ENCODE measurements at places on chromosomes 6 and 20.

DNA sequence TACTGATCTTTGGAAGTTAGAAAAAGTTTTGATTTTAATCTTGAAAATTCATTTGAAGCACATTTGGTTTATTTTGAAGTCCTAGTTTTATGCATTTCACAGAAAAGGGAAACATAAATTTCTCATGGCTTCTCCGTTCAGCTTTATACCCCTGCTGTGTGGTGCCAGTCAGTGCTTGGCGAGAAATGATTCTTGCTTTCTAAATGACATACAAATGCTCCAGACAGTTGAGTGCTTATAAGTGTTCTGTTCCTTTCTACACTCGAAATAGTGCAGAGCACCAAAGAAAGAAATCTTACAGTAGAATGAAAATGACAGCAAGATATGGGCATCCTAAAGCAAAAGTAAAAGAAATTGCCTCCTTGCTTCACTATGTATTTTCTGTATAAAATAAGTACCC lies 9.0 kb upstream of the ZNF292 start:
- no peak for DNase-seq

DNA sequence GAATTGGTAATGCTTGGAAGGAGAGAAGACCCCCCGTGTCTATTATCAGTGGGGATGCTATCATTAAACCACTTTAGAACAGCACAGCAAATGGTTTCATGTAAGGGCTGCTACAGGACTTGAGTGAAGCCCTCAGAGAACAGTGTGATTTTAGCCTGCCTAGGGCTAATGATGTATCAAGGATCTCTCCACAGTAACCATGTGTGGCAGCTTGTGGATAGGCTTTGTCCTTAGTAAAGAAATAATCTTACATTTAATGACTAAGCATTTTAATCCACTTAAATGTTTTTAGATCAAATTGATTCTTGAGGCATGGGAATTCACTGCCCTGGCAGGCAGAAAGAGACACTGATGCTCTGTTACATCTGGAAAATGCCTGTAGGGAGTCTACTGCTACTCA lies 495.1 kb downstream of the NKAIN2 start:
- no peak for DNase-seq

- no peak for DNase-seq
Observed at GRCh38 chr6:38580030-38580429, 59.7 kb downstream of the BTBD9 start.

DNA sequence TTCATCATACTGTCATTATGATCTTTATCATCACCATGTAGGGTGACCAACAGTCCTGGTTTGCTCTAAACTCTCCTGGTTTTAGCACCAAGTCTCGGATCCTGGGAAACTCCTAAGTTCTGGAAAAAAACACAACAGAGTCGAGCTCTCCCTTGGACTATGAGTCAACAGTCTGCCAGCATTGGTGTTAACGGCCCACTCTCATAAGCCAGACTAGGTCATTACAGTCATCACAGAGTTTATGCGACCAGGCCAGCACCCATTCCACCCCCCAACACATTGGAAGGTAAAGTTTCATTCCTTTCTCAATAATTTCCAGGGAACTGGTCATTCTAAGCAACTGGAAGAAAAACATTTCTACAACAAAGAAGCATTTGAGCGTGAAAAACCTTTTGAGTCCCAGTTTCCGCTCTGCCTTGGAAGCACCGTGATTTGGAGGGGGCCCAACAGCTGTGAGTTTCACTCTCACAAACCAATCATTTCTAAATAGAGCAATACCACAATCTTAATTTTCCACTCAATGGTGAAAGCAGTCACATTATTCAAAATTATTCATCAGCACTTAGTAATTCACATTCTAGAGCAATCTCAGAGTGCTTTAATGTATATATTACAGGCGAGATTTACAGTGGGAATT lies 445.0 kb downstream of the CDH26 start:
- no peak for DNase-seq

GRCh38 chr6:165268987-165269386 lies 40.4 kb downstream of the C6orf118 start:
- DNase-seq, result no peak

- DNase-seq, result no peak
Observed at GRCh38 chr20:36113036-36113435, 41.5 kb upstream of the EPB41L1 start.

DNA sequence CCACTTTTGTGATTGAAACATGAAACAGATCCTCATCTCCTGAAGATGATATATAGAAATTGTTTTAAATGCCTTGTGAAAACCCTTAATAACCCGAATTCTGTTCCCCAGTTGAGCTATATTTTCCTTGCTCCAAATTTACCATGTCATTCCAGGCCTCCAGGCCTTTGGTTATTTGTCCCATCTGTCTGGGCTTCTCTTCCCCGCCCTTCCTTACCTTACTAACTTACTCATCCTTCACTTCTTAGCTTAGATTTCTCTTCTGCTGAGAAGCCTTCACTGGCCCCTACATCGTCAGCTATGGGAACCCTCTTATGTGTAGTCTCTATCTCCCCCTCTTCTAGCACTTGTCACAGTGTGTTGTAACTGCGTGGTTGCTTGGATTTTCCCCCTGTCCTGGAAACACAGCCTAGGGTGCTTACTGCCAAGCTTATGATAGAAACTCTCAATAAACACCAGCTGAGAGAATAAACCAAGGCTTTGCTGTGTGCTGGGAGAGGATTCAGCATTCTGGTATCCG lies 68.6 kb downstream of the SGK1 start:
- no peak for DNase-seq

DNA sequence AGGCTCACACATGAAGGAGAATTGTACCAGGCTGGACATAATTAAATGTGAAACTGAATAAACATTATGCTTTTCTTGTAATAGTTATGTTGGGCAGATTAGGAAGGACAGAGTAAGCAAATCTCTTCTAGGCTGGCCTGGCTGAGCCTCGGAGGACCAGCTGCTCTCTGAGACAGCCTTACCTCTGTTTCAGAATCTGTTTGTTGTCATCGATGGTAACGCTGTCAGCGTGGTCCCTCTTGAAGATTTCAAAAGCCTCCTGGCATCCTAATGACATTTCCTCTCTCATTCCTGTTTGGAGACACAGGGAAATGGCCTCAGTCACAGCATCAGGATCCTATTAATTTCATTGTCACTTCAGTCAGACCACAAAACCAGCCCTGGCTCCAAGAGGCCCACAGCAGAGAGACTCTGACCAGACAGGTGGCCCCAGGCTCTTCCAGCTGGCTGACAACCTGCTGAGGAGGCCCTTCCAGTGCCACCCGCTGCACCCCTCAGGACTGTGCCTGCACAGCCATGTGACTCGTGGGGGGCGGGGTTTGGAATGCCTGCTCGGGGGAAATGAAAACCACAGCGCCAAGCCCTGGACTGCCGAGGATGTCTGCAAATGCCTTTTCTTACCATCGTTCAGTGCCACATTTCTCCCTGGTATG lies 108.5 kb upstream of the KCNK16 start:
- no peak for DNase-seq

DNA sequence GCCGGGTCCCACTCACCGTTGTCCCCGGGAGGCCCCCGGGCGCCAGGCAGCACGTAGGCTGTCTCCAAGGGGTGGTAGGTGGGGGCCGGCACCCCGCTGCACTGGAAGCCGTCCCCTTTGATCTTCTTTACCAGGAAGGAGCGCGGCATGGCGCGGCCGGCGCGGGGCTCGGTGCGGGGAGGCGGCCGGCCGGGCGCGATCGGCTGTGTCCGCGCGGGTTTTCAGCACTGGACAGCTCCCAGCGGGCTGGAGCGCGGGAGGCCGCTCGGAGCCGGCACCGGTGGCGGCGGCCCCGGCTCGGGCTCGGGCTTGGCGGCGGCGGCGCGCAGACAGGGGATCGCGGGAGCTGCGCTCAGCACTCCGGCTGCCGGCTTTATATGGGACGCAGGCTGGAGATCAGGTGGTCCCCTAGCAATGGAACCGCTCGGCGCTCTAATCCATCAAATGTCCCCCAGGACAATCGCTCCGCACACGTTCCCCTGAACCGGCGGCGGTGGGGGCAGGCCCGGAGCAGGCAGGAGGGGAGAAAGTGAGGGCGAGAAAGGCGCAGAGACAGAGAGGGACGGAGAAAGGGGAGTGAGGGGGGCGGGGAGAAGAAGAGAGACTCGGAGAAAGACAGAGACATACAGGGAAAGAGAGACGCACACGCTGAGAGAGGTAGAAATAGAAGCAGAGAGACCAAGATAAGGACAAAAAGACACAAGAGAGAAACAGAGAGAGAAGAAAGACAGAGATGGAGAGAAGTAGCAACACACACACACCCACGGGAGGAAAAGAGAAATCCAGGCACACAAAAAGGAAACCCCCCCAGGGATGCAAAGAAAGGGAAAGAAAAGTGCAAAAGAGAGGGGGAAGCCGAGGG lies at the start of gene SCRT2:
Gene SCRT2 (minus strand): TSS at position 350 of the 862 bp plus-strand sequence. CDS start 201 bp downstream, at position 149.
- DNase-seq, result peak; percentile 49

GRCh38 chr20:59723108-59723500 lies 118.8 kb downstream of the PHACTR3 start:
- no peak for DNase-seq

DNA sequence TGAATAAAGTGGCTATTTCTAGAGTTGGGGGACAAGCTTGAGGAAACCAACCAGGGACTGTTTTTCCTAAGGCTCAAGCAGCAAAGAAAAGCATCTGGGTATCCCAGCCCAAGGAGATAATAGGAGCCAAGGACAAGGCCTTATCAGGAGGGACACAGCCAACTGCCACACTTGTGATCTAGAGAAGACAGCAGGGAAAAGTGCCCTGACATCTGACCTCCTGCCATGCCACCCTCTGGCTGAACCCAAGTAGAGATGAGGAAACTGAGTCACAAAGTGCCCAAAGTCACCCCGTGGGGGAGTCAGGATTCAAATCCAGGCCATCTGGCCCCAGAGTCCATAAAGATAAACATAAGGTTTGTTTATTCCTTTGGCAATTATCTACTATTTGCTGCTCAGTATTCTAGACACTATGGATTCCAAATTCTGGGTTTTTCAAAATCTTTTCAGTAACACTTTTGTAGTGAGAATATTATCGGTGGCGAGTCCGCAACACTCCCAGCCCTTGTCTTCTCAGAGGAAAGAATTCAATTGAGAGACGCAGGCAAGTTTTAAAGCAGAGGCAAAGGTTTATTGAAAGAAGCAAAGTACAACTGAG lies 3.5 kb upstream of the LBP start:
- no peak for DNase-seq

GRCh38 chr20:44402391-44403193 lies 47.1 kb downstream of the HNF4A start:
- DNase-seq, result no peak

- DNase-seq, result no peak
Observed at GRCh38 chr20:51941503-51941902, 139.2 kb upstream of the SALL4 start.

DNA sequence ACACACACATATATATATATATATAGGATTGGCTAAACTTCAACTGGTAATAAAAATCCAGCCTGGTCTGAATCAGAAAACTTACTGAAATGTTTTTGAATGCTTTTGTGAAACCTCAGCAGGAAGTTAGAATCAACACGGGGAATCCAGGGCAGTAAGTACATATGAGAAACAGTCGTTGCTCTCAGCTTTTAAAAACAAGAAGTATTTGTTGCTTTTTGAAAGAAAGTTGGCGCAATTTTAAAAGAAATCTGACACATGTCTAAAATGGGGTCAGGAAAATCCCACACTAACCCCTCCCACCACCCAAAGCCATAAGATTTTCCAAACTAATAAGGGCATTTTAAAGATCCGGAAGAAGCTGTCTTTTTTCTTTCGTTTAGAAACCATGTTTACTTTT lies 11.5 kb upstream of the CCDC170 start:
- no peak for DNase-seq

DNA sequence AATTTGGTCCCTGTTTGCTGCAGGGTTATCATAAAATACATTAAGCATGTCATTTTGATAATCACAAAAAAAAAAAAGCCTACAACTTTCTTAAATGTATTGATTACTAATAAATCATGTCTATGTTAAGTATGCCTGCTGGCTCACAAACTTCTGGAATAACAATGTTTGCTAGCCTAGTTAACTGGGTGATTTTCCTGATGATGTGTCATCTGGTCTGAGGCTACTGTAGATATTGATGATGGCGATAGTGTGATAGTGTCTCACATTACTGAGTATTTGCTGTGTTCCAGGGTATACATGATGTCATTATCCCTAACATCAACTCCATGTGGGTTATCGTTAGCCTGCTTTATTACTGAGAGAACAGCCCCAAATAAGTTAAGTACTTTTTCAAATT lies 86.2 kb upstream of the VSTM2L start:
- no peak for DNase-seq

DNA sequence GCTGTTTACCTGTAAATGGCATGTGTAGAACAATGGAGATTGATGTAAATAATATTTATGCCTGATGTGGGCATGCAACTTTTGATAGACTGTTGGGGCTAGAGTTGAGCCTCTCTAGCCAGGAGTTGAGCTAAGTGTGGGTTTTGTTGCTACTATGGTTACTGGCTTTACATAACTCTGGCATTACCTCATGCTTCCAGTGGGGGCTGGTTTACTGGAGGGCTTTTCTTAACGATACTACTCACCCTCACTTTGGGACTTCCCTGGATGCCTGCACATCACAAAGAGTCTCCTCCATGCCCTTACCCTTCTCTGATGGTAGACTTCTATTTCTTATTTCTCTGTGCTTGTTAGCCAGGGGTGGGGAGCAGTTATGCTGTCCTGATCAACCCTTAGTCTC lies 524.6 kb upstream of the CDH4 start:
- DNase-seq, result no peak

GRCh38 chr6:28429781-28430180 lies 13.5 kb downstream of the ZSCAN23 start:
- DNase-seq, result no peak

- DNase-seq, result no peak
Observed at GRCh38 chr20:49821870-49822331, 9.3 kb downstream of the SLC9A8 start.

DNA sequence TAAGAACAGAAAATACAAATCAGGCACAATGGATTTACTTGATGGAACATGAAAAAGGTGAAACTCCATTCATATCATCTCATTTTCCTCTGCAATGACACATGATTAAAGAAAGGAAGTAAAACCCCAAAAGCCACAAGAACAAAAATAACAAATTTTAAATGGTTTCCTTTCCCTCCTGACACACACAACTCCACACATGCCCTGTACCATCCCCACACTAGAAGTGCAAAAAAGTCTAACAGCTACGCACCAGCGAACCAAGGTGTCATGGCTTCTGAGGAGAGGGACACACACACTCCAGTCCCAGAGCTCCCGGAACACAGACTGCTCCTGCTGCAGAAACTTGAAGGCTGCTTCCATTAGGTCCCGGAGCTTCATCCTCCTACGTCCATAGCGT lies 25.3 kb downstream of the MDN1 start:
- peak; percentile 2 for DNase-seq

DNA sequence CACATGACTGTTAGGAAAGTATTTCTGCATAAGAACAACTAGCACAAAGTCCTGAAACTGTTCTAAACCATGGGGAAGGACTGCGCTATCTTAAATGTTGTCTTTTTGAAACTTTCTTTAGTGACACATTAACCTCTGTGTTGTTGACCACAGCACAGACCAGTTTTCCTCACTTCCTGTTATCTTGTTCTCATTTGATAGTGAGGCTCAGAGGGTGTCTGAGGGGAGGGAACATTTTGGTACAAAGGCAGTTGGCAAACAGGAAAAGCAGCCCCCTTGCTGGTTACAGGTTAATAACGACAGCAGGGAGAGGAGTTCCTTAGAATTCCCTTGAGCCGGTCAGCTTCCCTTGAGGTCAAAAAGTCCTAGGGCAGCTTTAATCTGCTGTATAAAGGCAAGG lies 143.5 kb upstream of the BMP2 start:
- no peak for DNase-seq

- DNase-seq, result no peak
Observed at GRCh38 chr6:111030008-111031007, 48.5 kb downstream of the RPF2 start.

GRCh38 chr6:37366910-37367309 lies 13.1 kb downstream of the RNF8 start:
- no peak for DNase-seq

- DNase-seq, result no peak
Observed at GRCh38 chr20:40650707-40651106, 38.3 kb downstream of the MAFB start.
